ENCODE measurements at places on chromosomes 5 and 9. TPM values are rescaled to one million over a fixed set of nuclear protein-coding genes. Genes with fewer than 3 reads are reported as not detected.

GRCh38 chr9:120532475-120532874 lies 47.5 kb downstream of the CDK5RAP2 start:
- no peak for DNase-seq

DNA sequence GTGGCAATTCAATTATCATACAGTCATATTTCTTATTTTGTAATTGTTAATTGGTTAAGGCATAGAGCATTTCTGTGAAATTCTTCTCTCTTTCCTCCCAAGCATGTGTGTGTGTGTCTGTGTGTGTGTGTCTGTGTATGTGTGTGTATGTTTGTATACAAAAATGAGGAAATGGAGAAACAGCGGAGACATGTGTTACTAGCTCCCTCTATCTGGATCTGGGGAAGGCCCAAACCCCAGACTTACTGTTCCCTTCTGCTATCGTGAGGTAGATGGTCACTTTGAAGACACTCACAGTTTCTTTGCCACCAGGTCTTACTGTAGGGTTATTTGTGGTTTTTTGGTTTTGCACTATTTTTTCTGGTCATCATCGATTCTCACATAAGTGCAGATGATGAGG lies 11.4 kb upstream of the C5orf63 start:
- DNase-seq = no peak

DNA sequence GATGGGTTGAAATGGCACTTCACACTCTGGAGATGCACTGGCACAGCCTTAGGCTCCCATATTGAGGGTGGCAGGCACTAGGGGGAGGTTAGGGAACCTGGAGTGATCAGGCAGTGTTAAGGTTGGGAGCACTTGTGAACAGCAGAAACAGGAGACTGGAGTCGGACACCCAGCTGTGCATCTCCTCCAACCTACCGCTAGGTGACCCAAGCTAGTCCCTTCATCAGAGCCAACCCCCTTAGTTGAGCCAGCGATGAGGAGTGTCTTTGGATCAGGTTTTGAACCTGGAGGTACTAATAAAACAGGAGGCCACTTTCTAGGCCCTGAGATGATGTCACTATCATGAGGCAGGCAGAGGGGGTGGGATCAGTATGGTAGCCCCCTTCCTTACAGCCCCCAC lies 1.7 kb downstream of the ACTL7B start:
- DNase-seq = no peak

DNA sequence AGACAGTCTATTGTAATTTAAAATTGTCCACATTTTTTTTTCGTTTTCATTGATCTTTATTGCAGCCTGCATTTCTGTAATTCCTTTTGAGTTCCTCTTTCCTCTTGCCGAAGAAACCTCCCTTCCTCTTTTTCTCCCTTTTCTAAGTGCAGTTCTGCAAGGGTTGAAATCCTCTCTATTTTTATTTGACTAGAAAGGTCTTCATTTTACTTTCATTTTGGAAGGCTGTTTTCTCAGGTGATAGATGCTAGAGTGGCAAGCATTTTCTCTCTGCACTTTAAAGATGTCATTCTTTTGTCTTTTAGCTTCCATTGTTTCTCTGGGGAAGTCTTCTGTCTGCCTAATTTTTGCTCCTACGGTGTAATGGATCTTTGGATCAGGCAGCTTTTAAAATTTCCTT lies 248.5 kb downstream of the SMARCA2 start:
- DNase-seq = no peak

DNA sequence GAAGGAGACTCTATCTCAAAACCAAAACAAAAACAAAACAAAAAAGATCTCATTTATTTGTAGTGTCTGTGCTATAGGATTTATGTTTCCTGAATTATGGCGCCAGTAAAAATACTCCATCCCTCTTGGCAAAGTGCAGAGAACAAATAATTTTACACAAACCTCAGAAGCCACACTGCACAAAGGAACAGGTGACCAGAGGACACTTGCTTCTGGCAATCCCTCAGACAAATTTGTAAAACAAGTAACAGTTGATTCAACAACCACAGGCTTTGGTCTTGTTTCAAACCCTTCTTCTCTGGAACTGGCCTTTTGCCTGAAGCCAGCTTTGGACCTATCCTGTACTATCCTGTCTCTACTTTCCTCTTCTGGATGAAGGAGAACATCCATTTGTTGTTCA lies 502.1 kb downstream of the DMAC1 start:
- no peak for DNase-seq

DNA sequence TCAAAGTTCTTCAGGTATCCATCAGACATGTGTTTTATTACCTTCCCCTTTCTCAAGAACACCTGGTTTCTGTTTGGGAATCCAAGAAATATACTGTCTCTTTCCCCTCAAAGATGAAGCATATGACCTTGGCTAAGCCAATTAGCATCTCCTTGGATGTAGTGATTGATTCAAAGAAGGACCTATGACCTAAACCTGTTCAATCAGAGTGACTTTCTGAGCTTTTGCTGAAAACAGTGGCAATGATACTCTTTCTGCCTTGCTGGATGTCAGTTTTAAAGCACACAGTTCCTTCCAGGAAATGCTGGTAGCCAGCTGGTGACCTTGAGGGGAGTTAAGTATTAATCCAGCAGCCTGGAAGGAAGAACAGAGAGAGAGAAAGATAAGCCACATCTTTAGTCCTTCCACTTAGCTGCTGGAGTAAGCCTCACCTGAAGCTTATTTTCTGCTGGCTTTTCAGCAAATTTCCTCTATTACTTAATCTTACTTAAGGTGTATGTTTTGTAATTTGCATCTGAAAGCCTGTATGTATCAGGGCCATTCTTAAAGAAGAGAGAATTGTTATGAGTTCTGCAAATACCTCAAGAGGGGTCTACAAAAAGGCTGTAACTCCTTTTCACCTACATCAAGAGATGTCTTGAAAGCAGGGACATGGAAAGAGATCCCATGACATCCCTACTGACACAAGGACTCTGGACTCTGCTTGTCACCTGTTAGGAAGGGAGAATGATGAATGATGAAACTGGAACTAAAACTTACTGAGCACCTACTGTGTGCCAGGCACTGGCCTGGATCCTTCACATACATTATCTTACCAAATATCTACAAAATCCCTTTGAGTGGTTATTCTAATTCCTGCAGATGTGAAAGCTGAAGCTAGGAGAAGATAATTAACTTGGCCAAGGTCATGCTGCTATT lies 35.2 kb upstream of the PIK3R1 start:
- DNase-seq = no peak

DNA sequence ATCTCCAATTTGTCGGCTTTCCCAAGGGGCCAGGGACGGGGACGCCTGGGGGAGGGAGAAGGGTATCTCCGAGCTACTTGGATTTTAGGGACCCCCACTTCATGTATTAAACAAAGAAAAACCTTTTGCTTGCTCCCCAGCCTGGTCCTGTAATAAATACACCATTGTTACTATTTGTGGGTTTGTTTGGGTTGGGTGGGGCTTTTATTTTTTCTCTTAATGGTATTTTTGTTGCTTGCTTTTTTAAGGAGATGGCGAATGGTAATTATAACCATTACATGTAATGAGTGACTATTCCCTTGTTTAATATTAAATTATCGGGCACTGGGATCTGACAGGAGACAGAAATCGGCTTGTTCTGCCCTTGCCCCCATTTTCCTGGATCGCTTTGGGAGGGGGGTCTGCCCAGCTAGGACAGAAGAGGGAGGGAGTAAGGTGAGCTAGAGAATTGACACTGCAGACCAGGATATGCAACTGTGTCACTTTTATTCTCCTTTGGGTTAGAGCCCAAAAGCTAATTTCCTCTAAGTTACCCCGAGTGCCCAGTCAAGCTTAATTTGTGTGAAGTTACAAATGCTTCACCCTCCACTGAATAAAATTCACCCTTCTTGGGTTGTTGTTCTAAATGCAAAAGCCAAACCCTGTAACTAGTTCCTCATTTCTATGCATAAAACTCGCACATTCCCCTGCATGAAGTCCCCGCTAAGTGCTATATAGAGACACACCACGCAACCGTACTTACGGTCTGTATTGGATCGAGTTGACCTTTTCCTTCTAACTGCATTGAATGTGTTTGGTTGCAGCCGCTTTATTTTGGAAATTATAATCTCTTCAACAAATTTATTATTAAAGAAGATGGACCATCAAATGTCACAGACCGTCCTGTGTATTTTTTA lies 1.6 kb upstream of the ZNF608 start:
- DNase-seq = no peak

DNA sequence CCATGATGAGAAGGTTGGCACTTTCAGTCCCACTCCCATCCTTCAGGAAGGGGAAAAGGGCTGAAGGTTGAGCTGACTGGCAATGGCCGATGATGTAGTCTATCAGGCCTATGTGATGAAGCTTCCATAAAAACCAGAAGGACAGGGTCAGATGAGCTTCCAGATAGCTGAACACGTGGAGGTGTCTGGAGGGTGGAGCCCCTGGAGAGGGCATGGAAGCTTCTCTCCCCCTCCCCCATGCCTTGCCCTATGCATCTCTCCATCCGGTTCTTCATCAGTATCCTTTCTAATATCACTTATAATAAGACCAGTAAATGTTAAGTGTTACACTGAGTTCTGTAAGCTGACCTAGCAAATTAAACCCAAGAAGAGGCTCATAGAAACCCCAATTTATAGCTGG lies 32.6 kb upstream of the SMU1 start:
- no peak for DNase-seq

GRCh38 chr9:87713278-87713987 lies 12.5 kb upstream of the CTSL start:
- DNase-seq = no peak

Gene SLC22A4
- 0.70 TPM for total RNA-seq

Gene ABLIM3
- total RNA-seq = 0.29 TPM

Gene DOCK2
- 7.8 TPM for total RNA-seq

Gene ENTREP1
- 21.3 TPM for total RNA-seq

Measured in H9 (cell line).